NCI-H146 (cell line): ENCODE measurements at places on chromosomes 2 and 18.

DNA sequence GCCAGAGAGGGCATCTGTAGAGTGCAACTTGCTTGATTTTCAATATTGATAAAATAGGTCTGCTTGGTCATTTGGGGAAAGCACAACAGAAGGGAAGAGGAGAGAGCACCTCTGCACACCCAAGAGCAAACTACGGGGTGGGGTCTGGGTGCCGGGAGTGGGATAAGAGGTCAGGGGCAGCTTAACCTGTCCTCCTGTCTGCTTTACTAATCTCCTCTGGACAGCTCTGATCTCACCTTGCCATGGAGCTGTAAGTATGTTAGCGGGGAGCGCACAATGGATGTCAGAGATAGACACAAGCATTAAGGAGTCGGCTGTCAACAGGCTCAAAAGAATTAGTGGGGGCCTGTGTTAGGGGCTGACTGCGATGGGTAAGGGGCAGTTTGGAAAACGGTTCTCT is 328.7 kb downstream of the CYRIA start:
- no peak for DNase-seq

DNA sequence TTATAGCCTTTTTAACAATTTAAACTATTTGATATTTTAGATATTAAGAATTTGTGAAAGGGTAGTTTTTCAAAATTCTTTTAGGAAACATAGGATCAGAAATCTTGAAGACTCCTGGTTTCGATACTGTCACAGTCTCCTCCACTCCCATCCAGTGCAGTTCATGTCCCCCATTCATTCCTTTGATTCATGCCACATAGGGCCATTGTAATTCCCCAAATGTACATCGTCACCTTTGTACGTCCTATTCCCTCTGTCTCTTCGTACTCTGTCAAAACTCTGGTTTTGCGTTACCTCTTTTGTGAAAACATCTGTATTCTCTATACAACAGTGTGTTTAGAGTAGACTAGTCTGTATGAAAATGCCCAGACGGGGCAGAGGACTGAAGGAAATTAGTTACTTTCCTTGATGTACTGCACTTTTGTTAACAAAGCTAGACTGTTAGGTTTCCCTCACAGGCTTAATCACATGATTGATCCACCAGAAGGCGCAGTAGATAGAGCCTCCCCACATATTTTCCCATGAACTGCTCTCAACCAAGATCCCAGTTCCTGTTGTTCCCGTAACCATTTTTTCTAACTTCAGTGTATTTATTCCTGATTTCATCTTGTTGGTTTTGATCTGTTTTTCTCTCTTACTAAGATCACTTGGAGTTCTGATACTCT is 2.5 kb downstream of the MRPL35 start:
- DNase-seq = no peak

DNA sequence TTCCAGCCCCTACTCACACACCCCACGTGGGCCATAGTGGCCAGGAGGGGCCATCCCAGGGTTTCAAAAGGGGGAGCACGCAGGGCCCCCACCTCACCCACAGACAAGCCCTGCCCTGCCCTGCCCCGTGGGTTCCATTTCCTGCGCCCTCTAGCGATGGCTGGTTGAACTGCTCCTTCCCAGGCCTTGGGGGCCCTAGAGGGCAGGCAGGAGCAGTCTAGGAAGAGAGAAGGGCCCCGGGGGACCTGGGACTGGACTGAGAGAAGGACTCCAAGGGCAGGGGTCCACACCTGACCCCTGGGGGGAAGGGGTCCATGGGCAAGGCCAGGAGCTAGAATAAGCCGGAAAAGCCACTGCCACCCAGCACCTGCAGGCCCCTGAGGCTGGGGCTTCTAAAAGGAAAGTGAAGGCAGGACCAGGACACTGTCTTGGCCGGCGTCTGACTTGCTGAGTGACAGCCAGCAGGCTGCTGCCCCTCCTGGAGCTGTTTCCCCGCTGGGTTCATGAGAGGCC is 10.1 kb downstream of the CYP26B1 start:
- peak; percentile 18 for DNase-seq

- DNase-seq = no peak
Observed at GRCh38 chr2:205683502-205684367, 1.4 kb downstream of the NRP2 start.

DNA sequence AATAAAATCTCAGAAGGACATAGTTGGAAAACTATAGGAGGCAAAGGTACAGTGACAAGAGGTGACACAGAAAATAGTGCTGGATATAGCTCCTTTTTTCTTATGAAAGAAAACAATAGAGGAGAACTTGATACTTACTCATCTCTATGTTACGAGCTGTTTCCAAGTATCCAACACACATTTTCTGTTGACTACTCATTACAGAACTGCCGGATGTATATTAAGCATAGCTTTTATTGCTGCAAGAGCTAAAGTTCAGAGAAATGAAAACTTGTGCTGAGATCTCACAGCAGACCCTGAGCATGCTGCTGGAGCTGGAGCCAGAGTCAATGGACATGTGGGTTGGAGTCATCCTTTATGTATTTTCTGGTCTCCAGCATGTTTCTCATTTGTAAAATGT is 210.0 kb upstream of the NT5C1B start:
- no peak for DNase-seq

DNA sequence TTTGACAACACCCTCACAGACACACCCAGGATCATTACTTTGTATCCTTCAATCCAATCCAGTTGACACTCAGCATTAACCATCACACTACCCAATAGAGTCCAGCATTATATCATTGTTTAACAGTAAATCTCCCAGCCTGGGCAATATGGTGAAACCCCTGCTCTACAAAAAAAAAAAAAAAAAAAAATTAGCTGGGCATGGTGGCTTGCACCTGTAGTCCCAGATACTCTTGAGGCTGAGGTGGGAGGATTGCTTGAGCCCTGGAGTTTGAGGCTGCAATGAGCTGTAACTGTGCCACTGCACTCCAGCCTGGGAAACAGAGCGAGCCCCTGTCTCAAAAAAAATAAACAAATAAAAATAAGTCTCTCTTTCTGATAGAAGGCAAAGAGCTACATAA is 304.0 kb downstream of the STK39 start:
- no peak for DNase-seq

- DNase-seq = no peak
Observed at GRCh38 chr2:178846458-178846802, 39.2 kb upstream of the TTN start.

DNA sequence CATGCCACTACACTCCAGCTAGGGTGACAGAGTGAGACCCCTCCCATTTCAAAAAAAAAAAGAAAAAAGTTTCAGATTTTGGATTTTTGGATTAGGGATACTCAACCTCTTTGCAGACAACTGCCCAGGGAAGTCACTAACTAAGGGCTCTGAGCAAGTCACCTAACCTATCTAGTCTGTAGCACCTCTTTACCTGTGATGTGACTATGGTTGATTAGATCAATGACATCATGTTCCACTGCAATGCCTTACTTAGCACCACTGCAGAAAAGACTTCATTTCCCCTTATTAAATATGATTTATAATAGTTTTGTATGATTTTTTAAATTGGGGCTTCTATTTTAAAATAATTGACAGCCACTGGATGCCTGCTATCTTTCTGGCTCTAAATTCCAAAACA is 41.2 kb downstream of the CUL3 start:
- DNase-seq = no peak

GRCh38 chr2:235663875-235664274 is 170.0 kb downstream of the AGAP1 start:
- no peak for DNase-seq

GRCh38 chr2:182942756-182943155 is 76.3 kb upstream of the FRZB start:
- DNase-seq = no peak

DNA sequence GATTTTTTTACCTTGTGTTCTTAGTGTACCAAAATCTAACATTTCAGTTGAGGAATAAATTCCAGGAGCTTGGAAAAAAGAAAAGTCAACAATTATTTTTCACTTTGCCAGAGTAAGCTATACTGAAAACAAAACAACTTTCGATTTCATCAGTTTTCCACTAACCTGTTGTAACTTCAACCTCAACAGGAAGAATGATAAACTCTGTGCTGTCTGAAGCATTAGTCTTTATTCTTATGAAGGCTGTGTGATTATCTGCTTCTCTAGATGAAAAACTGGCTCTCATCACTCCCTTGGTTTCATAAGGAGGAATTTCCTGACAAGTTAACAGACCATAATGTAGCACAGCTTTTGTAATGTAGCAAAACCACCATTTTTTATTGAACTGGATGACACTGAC is 121.2 kb downstream of the ZAP70 start:
- DNase-seq = no peak

- DNase-seq = no peak
Observed at GRCh38 chr18:41875094-41875780, 79.8 kb upstream of the PIK3C3 start.
